Cardiac fibroblast (primary cell): ENCODE measurements at places on chromosomes 11 and 22.

GRCh38 chr22:47090591-47091245 is 328.3 kb downstream of the TBC1D22A start:
- DNase-seq = peak; percentile 64

DNA sequence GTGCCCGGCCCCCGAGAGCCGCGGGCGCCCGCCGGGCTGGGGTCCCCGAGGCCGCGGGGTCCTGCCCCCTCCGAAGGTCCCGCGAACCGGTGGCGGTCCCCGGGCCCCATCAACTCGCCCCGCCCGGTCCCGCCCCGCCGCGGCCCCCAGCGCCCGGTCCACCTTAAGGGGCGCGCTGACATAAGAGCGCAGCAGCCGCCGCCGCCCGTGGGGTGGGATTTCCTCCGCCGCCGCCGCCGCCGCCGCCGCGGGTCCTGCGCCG is at the start of gene ZDHHC8:
TSS of gene ZDHHC8 (plus strand) at position 208 of the 262 bp plus-strand sequence. CDS start 144 bp downstream, outside the sequence.
- DNase-seq = no peak

- no peak for DNase-seq
Measured at GRCh38 chr11:12356944-12357655, 20.3 kb upstream of the PARVA start.

- DNase-seq = no peak
Measured at GRCh38 chr22:26889802-26890201, 232.4 kb downstream of the MIAT start.

DNA sequence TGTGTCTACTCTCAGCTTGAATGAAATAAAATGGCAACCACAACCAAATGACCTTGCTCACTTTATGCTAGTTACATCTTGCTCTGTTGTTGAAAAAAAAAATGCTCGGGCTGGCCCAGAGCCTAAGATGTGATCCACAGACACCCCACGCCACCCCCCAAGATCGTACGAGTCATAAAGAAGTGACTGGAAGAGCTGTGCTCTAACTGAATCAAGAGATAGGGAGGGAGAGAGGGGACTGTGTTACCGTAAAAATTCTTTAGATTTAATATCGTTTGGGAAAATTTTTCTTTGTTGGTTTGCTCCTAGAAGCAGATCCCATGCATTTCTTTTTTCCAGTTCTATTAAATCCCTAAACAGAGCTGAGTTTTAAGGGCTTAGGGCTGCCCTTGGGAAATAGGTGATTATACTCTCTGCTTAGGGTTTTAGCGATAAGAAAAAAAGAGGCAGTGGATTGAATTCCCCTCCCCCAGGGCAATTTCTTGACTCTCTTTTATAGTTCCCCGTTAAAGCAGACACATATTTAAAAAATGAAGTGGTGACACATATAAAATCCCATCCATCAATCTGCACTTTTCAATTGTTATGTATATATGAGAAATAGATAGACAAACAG is 14.5 kb downstream of the MAML2 start:
- peak; percentile 65 for DNase-seq

GRCh38 chr11:67776852-67777520 is 102.6 kb upstream of the ALDH3B2 start:
- no peak for DNase-seq

GRCh38 chr11:124834526-124835180 is 30.6 kb upstream of the ROBO3 start:
- no peak for DNase-seq

DNA sequence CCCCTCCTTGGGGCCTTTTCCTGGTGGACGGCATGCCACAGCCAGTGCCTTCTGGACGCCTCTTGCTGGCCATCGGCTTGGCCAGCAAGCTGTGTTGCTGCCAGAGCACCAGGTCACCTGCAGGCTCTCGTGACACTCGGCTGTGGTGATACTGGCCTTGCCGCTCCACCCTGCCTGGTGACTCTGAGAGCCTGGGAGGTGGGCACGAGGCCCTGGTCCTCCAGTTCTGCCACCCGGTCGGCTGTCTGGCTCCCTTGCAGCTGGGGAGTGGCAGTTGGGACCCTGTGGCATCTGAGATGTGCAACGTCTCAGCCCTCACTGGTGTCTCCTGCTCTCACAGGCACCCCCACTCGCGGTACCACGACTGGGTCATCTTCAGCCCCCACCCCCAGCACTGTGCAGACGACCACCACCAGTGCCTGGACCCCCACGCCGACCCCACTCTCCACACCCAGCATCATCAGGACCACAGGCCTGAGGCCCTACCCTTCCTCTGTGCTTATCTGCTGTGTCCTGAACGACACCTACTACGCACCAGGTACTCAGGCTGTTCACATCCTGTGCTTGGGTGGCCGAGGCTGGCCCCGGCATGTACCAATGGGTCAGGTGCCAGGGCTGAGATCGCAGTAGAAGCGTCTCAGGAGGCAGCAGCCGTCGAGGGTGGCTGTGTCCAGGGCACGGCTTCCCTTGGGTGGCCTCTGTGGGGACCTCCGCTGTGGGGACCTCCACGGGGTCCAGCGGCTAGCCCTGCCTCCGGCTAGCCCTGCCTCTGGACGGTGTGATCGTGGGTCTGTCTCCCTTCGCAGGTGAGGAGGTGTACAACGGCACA is 26.0 kb downstream of the MUC2 start:
- no peak for DNase-seq

DNA sequence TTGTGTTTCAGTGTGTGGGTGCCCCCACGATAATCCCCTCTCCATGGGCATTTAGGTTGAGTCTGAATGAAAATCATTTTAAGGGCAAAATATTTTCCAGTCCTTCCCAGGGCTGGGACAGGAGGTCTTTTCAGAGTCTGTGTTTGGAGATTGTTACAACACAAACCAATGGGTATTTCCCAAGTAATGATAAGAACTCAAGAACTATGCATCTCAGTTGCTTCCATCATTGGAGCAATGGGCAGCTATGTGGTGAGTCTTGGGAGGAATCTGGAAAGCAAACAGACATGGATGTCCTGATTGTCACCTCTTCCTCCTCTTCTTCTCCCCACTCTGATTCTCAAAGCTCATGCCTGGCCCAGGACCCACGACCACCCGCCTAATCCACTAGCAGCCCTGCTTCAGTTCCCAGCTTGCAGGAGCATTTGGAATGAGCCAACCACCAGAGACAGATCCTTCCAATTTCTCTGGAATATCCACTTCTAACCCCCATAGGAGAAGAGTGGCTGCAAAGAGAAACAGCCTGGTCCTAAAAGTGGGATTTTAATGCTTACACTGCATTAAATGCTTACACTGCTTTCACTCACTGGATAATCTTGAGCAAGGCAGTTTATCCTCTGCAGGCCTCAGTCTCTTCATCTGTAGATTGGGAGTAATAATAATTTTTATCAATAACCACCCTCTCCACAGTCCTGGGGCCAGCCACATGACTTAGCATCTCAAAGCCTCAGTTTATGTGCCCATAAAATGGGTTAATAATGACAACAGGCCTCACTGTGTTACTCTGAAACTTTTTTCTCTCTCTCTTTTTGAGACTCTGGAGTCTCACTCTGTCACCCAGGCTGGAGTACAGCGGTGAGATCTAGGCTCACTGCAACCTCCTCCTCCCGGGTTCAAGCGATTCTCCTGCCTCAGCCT is 404.3 kb downstream of the MN1 start:
- DNase-seq = peak; percentile 28

- no peak for DNase-seq
Measured at GRCh38 chr11:44758983-44759382, 32.2 kb downstream of the TSPAN18 start.

DNA sequence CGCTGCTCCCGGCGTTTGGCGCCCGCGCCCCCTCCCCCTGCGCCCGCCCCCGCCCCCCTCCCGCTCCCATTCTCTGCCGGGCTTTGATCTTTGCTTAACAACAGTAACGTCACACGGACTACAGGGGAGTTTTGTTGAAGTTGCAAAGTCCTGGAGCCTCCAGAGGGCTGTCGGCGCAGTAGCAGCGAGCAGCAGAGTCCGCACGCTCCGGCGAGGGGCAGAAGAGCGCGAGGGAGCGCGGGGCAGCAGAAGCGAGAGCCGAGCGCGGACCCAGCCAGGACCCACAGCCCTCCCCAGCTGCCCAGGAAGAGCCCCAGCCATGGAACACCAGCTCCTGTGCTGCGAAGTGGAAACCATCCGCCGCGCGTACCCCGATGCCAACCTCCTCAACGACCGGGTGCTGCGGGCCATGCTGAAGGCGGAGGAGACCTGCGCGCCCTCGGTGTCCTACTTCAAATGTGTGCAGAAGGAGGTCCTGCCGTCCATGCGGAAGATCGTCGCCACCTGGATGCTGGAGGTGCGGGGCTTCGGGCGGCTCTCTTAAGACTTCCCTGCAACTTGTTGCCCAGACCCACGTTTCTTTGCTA is at the start of gene CCND1:
TSS of gene CCND1 (plus strand) at position 162 of the 587 bp plus-strand sequence. CDS start at position 320, 158 bp downstream.
- DNase-seq = peak; percentile 95

GRCh38 chr22:22048981-22049531 is 66.5 kb upstream of the TOP3B start:
- DNase-seq = no peak

- DNase-seq = peak; percentile 47
Measured at GRCh38 chr11:62555464-62556107, 9.0 kb upstream of the AHNAK start.

DNA sequence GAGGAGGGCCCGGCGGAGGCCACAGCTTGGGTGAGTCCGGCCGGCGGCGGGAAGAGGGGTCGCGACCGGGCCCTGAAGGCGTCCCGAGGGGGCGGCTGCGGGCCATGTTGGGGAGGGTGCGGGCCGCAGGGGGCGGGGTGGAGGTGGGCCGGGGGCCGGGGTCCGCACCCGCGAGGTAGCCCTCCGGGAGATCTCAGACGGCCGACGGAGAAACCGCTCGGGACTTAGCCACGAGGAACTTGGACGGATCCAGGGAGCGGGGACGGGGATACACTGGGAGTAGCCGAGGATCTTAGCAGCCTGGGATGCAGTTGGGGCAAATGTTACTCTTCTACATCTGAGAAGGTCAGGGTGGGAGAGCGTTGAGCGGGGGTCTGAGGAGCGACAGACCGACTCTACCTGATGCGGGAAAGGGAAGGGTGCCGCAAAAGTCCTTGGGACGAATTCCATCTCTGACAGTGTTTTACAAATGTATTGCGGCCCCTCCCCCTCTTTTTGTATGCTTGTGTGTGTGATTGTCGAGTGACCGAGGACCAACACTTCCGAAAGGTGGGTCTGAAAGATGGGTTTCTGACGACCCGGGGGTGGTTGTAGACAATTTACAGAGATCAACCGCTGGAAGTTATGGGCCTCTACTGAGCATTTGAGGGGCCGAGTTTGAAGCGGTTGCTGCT is 658 bp downstream of the STIP1 start:
- peak; percentile 26 for DNase-seq

- peak; percentile 62 for DNase-seq
Measured at GRCh38 chr11:125373426-125374391, 122.4 kb downstream of the FEZ1 start.

DNA sequence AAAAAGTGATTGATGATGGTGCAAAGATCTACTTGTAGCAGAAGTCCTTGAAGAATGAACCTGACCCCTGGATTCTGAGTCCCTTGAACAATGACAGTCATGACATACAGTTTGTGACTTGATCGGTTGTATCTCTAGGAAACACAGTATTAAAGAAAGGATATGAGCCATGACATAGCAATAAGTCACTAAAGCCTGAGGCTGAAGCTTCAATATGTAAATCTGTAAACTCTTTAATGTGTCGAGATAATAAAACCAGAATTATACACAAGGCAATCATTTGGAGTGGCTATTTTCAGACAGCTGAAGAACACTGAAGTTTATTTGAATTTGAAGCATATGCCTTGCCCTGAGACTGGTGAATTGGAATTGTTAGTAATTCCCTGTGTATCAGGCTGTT is 911.5 kb upstream of the RAG2 start:
- no peak for DNase-seq

DNA sequence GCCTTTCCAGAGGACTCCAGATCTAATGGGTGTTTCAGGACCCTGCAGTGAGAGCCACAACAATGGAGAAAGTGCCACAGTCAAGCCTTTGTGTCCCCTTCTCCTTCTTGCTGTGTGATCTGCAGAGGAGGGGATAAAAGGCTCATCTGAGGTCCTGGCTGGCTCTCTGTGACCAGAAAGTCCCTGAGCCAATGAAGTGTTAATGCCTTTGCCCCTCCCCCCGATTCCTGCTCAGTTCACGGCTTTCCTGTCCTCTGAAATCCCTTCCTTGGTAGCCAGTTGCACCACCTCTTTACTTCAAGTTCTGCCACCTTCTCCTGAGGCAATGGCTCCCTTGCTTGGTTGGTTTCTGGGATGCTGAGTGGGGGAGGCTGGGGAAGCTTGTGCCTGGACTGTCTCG is 47.6 kb downstream of the FLI1 start:
- no peak for DNase-seq

- DNase-seq = peak; percentile 82
Measured at GRCh38 chr11:57568330-57568766, 876 bp upstream of the UBE2L6 start.

GRCh38 chr11:45294499-45294898 is 8.4 kb upstream of the SYT13 start:
- no peak for DNase-seq

DNA sequence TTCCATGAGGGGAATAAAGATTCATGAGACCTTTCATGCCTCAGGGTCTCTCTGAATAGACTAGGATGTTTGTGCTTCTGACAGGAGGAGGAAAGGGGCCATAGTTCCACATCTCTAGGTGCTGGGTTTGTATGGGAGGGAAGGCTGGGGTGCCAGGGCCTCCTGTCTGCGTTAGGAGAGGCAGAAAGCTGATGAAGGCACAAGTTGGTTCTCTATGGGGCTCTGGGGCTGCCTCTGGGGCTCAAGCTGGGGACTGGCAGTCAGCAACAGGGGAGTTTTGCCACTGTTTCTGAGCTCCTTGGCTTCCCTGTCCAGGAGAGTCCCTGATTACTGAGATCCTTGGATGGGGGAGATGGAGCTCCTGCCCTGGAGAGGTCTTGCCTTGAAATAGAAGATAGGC is 4.1 kb downstream of the KCNE3 start:
- no peak for DNase-seq

DNA sequence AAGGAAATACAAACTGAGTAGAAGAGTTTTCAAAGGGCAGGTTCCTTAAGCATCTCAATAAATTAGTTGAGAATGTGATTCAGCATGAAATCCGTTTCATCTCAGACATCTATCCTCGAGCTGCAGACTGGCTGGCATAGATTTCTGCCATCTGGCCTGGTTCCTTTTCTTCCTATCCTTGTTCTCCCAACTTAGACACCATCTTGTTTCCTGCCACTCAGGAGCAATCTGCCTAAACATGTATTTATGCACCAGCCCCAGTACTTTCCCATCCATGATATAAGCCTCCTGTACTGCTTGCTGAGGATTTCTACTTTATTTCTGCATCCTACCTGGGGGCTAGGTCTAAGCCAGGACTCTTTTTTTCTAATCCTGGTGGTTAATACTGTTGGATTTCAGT is 359.1 kb upstream of the C11orf87 start:
- no peak for DNase-seq
